ENCODE measurements at places on chromosomes 16 and 17.

- DNase-seq = no peak
Observed at GRCh38 chr17:43587647-43588046, 41.5 kb upstream of the ETV4 start.

GRCh38 chr17:4945176-4945943 is 3.0 kb downstream of the PFN1 start:
- DNase-seq = no peak

- DNase-seq = no peak
Observed at GRCh38 chr17:46995841-46996571, 17.0 kb upstream of the RPRML start.

- DNase-seq = no peak
Observed at GRCh38 chr17:29764748-29765147, 142.0 kb upstream of the CORO6 start.

DNA sequence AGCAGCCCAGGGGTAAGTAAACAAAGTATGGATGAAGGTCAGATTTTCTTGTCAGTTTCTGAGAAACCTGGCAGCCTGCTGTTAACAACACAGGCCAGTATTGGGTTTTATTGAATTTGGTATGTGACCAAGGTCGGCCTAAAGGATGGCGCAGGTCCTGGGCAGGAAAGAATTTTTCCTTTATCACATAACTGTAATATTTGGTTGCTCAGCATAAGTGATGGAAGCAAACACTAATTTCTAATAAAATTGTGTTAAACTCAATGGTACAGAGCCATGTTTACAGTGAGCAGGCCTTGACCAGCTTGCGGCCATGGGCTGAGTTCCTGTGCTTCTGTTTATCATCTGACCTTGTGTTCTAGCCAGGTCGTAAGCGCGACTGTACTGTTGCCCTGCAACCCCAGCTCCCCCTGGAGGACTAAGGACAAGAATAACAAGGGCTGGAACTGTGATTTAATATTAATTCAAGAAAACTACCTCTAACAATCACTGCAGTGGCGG is 10.5 kb downstream of the POLDIP2 start:
- no peak for DNase-seq

DNA sequence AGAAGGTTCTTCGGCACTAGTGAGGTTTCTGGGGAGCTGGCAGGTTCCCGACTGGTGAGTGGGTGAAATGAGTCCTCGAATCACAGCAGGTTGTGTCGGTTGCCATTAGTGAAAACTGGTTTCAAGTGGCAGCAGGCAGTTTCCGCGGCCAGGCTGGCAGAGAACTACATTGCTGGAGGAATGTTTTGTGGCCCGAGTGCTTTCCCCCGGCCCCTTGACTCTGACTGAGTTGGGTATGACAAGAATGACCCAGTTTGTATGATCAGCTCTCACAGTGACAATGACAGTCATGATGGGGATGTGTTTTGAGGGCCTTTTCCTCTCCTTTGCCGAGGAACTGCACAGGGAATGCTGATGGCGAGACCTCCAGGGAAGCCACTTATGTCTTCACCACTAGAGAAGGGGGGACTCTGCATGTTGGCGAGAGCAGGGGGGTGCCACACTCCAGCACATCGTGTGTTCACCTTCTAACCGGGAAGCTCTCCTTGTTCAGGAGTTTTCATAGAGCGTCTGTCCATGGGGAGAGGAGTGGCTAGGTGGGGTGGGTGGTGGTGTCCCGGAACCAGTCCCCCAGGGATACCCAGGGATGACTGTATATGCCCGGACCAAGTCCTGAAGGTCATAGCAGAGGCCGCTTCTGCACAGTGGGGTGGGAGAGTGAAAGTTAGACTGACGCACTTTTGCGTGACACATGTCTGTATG is 206.0 kb upstream of the CHMP6 start:
- no peak for DNase-seq
